ENCODE measurements at places on chromosomes 2 and 18. TPM values are rescaled to one million over a fixed set of nuclear protein-coding genes. Genes with fewer than 3 reads are reported as not detected.

GLI2 gene
- 1.7 TPM for total RNA-seq

TMSB10 gene
- total RNA-seq: 9,445 TPM

CFC1 gene
- total RNA-seq: not detected

ACKR3 gene
- 3.6 TPM for total RNA-seq

- DNase-seq: no peak
These were observed 59.8 kb upstream of the LYPD6B start for GRCh38 chr2:148978706-148979105.

GRCh38 chr18:56929886-56930285, 217.0 kb upstream of the BOD1L2 start:
- no peak for DNase-seq

GRCh38 chr2:85772019-85772745, 18.4 kb downstream of the ATOH8 start:
- peak; percentile 96 for DNase-seq

DNA sequence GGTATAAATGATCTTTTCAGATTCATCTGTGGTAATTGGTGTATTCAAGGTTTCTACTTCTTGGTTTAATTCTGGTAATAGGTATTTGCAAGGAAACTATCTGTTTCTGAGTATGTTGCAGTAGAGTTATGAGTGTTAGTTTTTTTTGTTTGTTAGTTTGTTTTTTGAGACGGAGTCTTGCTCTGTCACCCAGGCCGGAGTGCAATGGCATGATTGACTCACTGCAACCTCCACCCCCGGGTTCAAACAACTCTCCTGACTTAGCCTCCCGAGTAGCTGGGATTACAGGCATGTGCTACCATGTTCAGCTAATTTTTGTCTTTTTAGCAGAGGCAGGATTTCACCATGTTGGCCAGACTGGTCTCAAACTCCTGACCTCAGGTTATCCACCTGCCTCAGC, 60.9 kb upstream of the IL1R2 start:
- DNase-seq: no peak

Data from glomerular endothelial cell (primary cell).